ENCODE measurements at places on chromosomes 6 and 20.

GRCh38 chr6:17900011-17900410 is 87.4 kb downstream of the KIF13A start:
- no peak for DNase-seq

- DNase-seq: no peak
Observed at GRCh38 chr6:136749359-136749997, 42.8 kb downstream of the MAP3K5 start.

GRCh38 chr6:19395316-19395715 is 441.9 kb upstream of the ID4 start:
- DNase-seq: no peak

- DNase-seq: no peak
Observed at GRCh38 chr6:11236076-11236750, 3.7 kb upstream of the NEDD9 start.

DNA sequence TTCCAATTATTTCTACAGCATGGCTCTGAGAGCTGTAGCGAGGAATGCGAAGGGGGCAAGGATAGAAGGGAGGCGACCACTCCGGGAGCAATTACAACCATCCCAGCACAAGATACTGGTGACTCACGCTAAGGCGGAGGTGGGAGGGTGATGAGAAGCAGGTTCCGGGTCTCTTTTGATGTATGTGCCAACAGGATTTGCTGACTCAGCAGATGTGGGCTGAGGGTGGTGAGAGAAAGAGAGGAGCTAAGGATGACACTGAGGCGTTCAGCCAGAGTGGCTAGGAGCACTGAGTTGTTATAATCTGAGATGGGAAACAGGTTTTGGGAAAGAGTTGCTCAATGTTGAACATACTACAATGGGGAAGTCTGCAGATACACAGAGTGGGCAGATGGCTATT is 9.3 kb upstream of the TXNDC5 start:
- DNase-seq: no peak

DNA sequence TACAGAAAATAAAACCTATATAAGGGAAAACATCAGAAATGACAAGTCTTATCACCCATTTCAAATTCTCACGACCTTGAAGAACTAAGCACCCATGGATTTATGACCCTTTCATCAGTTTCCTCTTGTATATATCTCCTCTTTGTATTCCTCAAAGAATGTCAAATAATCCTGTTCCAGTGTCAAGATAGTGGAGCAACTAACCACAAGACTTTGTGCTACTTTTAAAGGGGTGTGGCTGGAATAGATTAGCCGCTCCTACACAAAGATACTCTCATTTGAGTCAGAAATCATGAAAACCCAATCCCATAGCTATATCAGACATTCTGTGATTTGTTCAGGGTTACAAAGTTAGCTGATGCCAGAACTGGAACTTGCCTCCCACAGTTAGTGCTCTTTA is 6.6 kb downstream of the REPS1 start:
- no peak for DNase-seq

DNA sequence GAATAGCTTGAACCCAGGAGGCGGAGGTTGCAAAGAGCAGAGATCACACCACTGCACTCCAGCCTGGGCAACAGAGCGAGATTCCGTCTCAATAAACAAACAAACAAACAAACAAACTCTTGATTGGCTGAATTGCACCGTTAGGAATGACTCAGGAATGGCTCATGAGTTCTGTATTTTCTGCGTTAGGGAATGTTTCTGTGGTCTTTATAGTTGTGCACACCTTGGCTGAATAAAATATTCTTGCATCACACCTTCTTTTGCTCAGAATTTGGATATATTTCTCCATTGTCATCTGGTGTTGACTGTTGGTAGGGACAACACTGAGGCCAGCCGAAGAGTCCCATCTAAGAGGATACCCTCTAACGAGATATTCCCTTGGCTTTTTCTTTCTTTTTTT is 19.6 kb upstream of the PI16 start:
- no peak for DNase-seq

All from NCI-H1930 (cell line).